ENCODE measurements at places on chromosomes 13 and 19. TPM values are rescaled to one million over a fixed set of nuclear protein-coding genes. Genes with fewer than 3 reads are reported as not detected.

DNA sequence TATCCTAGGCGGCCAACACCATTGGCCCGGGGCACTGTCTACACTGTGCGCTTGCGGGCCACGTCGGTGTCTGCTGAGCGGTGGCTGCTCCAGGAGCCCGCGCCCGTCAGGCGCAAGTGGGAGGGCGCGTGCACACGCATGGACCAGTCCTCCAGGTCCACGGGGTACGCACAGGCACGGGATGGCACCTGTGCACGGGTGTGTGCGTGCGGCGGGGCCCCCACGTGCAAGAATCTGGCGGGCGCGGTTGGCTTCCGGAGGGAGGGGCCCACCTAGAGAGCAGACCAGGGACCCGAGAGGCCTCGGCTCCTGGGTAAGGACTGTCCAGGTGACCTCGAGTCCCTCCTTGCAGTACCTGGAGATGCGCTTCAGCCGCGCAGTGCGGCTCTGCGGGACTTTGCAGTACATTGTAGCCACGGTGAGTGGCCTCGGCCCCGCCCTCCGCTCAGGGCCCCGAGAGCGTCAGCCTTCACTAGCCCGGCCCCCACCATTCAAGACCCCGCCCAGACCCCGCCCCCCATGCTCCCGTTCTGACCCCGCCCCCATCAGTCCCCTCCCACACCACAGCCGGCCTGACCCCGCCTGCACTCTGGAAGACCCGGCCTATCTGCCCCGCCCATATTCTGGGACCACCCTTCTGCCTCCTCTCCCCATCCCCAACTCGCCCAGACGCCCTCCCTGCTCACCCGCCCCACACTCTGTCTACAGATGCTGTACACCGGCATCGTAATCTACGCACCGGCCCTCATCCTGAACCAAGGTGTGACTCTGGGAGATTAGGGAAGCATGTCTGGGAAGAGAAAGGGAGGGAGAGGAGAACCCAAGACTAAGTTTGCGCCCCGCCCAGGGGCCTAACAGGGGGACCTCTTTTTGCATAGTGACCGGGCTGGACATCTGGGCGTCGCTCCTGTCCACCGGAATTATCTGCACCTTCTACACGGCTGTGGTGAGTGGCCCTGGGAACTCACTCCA, 2.3 kb downstream of the SLC5A5 start:
- DNase-seq: peak; percentile 88

APOC1 gene
- total RNA-seq: 2.1 TPM

CSNK1G2 gene
- total RNA-seq: 92.8 TPM

- no peak for DNase-seq
These were observed 7.5 kb downstream of the C3 start for GRCh38 chr19:6712692-6713670.

- DNase-seq: no peak
These were observed 8.9 kb downstream of the ZNF420 start for GRCh38 chr19:37087110-37087509.

CELF5 gene
- total RNA-seq: 0.12 TPM

GRCh38 chr13:39655041-39655568, 357 bp upstream of the COG6 start:
- no peak for DNase-seq

- no peak for DNase-seq
These were observed 89.0 kb upstream of the CLDN10 start for GRCh38 chr13:95463531-95463930.

LYPD3 gene
- 4.1 TPM for total RNA-seq
